T1000 (cell line): ENCODE measurements at places on chromosomes 16 and 17.

- no peak for DNase-seq
Measured at GRCh38 chr16:14007450-14007849, 63.7 kb upstream of the MRTFB start.

DNA sequence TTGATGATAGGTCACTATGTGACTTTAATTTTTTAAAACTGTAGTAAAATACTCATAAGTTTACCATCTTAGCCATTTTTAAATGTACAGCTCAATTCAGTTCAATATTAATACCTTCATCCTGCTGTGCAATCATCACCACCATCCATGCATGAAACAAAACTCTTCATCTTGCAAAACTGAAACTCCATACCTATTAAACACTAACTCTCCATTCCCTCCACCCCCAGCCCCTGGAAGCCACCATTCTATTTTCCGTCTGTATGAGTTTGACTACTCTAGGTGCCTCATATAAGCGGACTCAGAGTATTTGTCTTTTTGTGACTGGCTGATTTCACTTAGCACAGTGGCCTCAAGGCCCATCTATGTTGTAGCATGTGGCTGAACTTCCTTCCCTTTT is 9.4 kb upstream of the CNEP1R1 start:
- DNase-seq, result no peak

GRCh38 chr16:4870138-4870671 is 22.9 kb downstream of the UBN1 start:
- DNase-seq, result no peak

DNA sequence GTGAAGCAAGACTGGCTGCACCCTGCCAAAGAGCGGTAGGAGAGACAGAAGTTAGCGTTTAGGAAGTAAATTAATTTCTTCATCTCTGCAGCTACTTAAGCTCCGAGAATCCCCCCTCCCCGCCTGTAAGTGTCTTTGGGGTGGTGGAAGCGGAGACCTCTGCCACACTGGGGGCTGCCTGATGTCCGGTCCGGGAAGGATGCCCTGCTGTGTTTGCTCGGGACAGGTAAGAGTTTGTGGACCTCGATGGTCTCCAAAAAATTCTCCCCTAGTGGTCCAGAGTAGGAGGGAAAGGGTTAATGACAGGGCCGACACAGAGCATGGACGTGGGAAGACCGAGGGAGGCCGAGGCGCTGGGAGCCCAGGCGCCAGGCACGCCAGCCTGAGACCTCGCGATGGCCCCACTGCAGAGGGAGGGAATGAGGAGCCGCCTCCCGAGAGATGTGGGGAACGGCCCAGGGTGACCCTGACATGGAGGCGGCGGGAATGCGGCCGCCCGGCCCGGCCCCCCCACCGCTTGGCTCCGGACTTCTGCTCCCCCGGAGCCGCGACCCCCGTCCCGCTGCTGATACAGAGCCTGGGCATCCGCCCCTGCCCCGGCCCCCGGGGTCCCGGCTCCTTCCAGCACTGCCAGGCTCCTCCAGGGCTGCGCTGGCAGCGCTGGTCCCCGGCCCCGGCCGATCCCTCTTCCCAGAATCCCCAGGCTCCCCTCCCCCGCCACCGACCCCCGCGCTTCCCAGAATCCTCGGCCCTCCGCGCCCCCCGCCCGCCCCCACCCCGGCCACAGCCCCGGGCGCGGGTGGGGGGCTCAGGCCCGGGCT is 680 bp downstream of the ZNF629 start:
- DNase-seq, result peak; percentile 33

GRCh38 chr17:79989106-79989835 is 46.4 kb downstream of the TBC1D16 start:
- DNase-seq, result no peak

- DNase-seq, result no peak
Measured at GRCh38 chr17:50872710-50873424, 6.7 kb upstream of the TOB1 start.

GRCh38 chr17:47301831-47302230 is 21.9 kb upstream of the EFCAB13 start:
- no peak for DNase-seq

DNA sequence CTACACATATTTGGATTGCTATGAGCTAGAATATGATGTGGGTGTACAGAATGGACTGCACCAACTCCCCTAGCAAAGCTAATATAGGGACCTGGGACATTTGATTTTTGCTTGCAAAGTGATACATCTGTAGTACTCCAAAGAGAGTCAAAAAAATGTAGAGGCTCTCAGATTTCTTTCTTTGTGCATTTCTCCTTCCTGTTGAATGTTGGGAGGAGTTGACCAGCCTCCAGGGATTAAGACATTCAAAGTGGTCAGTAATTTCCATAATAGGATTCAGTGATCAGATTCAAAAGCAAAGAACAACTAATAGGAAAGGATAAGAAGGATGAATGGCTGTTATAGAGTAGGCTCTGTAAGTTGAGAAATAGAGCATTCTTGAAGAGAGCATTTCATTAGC is 934.9 kb downstream of the KCNJ2 start:
- DNase-seq, result no peak

DNA sequence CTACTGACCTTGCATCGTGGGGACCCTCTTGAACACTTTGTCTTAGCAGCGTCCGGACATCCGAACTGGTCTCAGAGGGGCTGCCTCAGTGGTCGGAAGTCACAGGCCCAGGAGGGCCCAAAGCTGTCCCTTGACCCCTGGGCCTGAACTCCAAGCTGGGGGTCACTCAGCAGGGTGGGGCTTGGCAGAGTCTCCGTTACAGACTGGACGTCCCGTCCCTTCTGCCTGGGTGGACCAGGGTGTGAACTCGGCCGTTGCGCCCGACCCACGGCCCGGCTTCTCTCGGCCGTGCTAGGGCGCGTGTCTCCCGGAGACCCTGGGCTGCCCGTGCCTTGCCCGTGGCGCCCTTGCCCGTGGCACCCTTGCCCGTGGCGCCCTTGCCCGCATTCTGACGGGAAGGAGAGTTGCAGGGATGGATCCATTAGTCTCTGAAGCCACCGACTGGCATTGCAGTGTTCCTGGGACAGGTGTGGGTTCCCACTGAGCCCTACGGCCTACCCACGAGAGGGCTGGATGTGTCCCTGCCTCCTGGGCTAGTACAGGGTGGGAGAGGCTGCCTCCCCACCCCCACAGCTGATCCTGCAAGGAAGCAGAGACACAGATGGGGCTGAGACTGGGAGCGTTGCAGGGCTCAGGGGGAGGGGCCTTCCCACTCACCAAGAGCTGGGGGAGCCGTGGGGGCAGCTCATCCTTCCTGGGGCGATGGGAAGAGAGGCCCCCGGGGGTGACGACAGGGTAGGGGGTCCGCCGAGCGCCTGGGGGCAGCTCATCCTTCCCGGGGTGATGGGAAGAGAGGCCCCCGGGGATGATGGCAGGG is 4.9 kb downstream of the CACNA1H start:
- DNase-seq, result no peak

DNA sequence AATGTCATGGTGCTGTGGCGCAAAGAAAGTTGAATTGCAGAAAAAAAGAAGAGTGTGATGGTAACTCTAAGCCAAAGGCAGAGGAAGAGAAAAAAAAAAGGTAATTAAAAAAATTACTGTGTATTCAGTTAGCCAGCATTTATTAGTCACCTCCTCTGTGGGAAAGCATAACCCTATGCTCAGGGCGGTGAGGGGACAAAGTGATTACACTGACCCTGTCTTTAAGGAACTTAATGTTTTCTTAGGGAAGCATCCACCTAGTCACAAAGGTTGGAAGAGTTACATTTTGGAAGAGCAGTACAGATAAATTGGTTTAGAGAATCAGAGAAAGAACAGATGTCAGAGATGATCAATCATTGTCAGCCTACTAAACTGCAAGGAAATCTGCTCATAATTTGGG is 410.3 kb downstream of the CDH11 start:
- no peak for DNase-seq

DNA sequence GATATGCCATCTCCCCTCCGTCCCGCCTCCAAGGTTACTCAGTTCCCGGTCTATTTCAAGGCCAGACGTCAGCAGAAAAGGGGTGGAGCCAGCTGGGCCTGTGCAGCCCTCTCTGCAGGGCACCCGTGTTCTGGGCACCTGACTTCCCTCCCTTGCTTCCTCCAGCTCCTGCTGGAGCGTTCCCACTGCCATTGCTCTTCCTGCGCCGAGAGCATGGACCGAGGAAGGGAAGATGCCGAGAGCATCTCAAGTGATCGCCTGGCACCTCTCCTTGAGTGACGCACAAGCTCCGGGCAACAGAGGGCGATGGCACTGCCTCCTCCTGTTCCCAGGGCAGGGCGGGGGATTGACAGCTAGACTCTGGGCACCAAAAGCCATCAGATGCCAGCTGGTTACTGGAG is 29.4 kb upstream of the NAT9 start:
- no peak for DNase-seq

- DNase-seq, result peak; percentile 63
Measured at GRCh38 chr17:68821860-68822696, 133.1 kb downstream of the ABCA8 start.
